ENCODE measurements at places on chromosomes 3 and 15. TPM values are rescaled to one million over a fixed set of nuclear protein-coding genes. Genes with fewer than 3 reads are reported as not detected.
A peak's percentile ranks its signal among the peaks of the same experiment; 100 is the strongest.

Gene BSN
- 1.1 TPM for polyA plus RNA-seq

Gene CPLX3
- polyA plus RNA-seq = not detected

Gene NPRL2
- polyA plus RNA-seq = 23.9 TPM

Gene MCF2L2
- 0.21 TPM for polyA plus RNA-seq

Gene GXYLT2
- 31.4 TPM for polyA plus RNA-seq

Gene CRTAP
- polyA plus RNA-seq = 176 TPM

Gene EFCAB12
- 0.10 TPM for polyA plus RNA-seq

Gene KIF23
- polyA plus RNA-seq = 21.2 TPM

Gene GRK7
- 0.07 TPM for polyA plus RNA-seq

Gene ZNF639
- 34.9 TPM for polyA plus RNA-seq

Gene CIP2A
- polyA plus RNA-seq = 9.7 TPM

Gene LSMEM2
- 25.7 TPM for polyA plus RNA-seq

Gene C3orf49
- 0.16 TPM for polyA plus RNA-seq

Gene HAUS2
- polyA plus RNA-seq = 13.3 TPM

Gene ZBED2
- not detected for polyA plus RNA-seq

Gene DUOX1
- 3.2 TPM for polyA plus RNA-seq

- no peak for DNase-seq
These were observed 57.5 kb upstream of the SETMAR start for GRCh38 chr3:4245671-4246070.

- DNase-seq = no peak
These were observed 397.9 kb downstream of the ZIC4 start for GRCh38 chr3:147008458-147008857.

DNA sequence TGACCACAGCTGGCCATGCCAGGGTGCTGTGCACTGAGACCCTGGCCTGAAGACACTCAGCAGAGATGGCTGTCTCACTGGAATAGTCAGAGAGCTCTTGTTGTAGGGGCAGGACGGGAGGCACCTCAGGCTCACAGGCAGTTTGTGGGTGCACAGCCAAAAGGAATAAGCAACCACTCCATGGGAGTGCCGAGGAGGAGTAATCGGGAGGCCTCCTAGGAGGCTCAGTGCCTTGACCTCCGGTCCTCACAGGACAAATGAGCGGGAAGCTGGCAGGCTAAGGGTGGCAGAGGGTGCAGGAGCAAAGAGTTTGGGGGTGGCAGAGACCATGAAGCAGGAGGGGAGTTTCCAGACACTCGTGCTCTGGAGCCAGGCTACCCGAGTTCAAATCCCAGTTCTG lies 81.7 kb downstream of the SMAD6 start:
- DNase-seq = no peak

GRCh38 chr3:100073714-100074307 lies 40.5 kb downstream of the FILIP1L start:
- DNase-seq = peak; percentile 96

DNA sequence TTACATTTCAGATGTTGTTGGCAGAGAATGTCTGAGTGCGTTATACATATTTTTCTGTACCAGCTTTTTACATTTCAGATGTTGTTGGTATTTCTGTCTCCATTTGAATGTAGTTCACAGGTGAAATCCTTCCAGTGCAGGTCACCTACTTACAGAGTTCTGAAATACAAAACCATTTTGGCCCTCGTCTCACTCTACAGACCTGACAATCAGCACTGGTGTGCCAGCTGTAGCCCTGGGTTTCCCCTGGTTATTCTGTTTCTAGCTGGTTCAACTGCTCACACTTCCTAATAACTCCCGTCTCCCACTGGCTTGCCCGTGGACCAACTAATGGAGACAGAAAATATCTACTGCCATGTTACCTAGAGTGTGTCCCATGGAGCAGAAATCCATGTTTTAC lies 87.5 kb upstream of the CDIN1 start:
- no peak for DNase-seq

- no peak for DNase-seq
These were observed 83.6 kb upstream of the CCDC39 start for GRCh38 chr3:180762866-180763265.

- no peak for DNase-seq
These were observed 692 bp downstream of the ZWILCH start for GRCh38 chr15:66505818-66506217.

- DNase-seq = peak; percentile 11
These were observed 1.4 kb downstream of the B4GALT4 start for GRCh38 chr3:119239206-119239820.

DNA sequence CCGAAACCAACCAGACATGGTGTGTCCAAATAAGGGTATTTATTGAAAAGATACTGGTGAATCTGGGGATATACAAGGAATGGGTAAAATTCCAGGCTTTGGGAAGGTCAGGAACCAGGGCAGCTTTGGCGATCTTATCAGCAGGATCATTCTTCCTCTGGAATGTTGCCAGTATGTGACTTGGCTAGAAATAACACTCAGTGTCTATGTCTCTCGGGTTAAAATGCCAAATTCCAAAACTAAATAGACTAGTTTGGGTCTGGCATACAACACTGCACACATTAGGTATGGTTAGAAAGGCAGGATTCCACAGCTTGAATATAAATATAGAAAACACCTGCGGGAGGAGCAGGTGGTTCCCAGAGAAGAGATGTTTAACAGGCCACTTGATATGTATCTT lies 220.2 kb upstream of the CD96 start:
- peak; percentile 14 for DNase-seq

DNA sequence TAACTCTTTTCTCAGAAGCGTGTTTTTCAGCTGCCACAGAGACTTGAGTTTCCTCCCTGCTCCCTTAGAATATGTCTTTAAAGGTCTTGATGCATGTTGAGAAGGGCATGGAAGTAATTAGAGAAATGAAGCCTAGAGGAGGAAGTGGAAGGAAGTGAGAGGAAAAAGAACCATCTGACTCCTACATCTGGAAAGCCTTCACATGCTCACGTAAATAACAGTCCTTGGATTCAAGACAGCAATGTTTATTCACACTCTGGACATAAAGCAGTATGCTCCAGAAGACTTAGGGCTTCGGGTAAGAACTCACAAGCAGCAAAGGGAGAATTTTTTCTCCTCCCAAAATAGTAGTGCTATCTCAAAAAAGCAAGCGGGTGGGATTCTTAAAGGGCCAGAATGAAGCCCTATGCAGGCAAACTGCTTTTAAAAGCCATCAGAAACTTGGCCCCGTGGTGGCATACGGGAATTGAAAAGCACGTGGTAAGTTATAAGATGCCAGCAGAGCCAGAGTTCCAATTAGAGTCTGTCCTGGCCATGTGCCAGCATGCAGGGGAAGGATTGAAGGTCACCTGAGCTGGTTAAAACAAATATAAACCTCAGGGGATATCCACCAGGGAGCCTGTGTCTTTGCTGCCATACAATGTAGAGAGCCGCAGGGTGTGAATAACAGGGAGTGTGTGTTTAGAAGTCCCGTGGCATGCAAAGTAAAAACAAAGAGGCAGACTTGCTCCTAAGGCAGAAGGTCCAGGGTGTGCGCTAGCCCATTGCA lies 380.8 kb upstream of the NDN start:
- DNase-seq = peak; percentile 72

DNA sequence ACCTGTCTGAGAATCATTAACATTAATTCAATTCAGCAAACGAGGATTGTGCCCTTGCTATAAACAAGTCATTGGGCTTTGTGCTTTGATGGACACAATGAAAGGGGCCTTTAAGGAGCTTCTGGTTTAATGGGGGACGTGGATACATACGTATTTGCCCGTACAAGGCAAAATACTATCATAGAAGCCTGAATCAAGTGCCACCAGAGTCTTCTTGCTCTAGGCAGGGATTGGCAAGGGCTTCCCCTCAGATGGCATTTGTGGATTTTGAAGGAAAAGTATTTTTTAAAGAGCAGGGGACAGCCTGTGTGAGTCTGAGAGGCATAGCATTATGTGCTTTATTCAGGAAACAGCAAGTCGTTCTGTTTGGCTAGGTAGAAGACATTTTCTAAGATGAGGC lies 83.7 kb upstream of the NEDD4 start:
- DNase-seq = no peak

GRCh38 chr3:14568269-14568668 lies 28.1 kb upstream of the GRIP2 start:
- no peak for DNase-seq

GRCh38 chr3:139292711-139293664 lies 50.8 kb upstream of the MRPS22 start:
- DNase-seq = no peak

GRCh38 chr3:8301977-8302735 lies 199.5 kb upstream of the LMCD1 start:
- peak; percentile 80 for DNase-seq

DNA sequence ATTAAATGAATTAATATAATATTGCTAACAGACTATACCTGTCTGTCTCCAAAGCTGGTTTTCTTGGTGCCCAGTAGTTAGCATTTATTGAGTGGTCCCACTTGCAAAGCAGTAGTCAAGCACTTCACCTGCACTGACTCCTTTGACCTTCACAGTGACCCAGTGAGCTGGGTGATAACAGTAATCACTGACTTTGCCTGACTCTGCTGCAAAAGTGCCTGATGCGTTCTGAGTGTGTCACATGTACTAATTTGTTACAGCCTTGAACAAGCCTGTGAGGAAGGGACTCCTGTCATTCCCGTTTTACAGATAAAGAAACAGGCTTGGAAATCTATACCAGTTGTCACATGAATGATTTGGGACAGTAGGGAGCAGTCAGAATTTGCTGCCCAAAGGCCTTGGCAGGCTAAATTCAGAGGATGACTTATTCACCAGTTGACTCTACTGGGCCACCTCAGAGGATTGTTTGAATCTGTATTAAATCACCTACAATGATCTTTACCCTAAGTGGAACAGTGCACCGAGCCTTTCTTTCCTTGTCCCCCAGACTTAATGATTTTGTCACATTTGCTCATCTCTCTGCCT lies 116.6 kb upstream of the PLXNA1 start:
- no peak for DNase-seq

GRCh38 chr15:37652646-37653417 lies 281.6 kb upstream of the TMCO5A start:
- no peak for DNase-seq

DNA sequence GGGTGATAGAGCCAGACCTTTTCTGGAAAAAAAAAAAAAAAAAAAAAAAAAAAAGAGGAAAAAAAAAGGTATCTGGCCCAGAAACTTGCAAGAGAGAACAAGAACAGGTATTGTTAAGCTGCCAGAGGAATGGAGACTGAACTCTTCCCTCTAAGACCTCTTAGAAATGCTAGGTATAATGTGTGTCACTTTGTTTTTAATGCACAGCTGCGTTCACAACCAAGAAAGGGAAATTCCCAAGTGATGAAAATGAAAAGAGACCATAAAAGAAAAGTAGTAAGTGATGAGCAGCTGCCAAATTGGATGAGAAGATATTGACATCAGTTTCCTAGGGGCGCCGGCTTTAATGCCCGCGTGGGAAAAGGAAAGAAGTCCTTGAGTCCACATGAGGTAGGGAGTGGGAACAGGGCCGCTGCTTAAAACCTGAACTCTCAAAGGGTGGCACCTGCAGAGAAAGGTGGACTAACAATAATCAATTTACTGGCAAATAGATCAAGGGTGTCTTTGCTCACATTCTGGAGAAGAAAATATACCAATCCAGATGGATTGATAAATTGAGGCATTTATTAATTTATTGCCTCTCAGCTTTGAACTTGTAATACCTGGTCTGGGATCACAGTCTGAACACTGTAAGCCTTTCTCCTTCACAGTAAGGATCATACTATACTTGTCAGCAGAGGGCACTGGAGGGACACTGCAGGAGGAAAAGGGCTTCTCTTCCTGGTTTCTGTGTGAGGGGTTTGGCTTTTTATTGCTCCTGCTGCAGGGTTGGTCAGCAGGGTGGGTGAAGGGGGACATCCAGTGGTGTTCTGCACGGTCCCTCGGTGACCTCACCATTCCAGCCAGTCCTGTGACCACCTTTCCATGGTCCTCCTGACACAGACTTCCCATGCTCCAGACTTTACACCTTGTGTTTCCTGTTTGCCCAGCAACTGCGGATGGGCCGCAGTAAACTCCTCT lies 131.6 kb downstream of the AQP9 start:
- DNase-seq = peak; percentile 69

DNA sequence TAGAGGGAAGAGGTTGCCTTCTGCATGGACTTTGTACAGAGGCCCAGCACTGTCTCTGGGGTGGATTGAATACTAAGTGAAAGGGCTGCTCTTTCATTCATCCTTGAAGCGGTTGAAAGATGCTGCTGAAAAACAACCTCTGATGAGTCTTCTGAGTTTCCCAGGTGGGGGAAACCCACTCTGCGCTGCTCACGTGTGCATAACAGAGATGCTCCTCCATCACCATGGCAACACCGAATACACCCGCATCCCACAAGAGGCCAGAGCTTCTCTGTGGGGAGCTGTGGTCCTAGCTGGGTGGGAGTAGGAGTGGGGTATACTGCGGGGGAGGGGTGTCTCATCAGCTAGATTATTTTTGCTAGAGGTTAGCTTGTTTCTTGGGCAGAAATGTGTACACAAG lies 6.1 kb upstream of the SYN2 start:
- DNase-seq = no peak

DNA sequence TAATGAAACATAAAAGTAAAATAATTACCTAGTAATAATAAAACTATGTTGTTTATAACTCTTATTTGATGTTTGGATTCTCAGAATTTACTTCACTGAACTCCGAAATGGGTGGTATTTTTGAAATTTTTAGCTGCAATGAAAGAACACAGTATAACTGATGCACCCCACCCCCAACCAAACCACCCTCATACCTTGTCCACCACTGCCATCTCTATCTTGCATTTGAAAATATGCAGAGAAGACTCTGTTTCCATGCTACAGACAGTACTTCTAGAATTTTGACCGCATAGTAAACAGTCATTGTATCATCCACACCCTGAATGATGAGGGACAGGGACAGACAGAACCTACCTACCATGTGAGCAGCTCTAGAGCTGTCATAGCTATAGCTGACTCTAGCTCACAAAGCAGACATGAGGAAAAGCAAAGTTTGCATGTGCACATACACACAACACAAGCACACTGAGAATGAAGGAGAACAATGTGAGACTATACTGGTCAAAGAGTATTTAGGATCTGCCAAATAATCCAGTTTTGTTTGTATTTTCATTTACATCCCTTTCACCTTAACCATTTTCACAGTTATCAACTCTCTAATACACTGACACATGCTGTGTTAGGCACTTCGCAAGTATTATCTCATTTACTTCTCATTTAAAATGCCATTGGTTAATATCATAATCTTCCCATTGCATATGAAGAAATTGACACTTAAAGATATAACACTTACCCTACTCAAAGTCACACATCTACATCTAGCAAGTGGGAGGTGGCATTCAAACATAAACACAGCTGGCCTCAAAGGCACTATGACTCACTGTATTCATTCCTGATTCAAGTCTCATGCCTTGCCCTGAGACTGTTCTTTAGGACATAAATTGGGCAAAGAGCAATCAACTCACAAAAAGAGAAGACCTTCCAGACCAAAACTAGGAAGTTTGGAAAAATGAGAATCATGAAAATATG lies 1014.7 kb upstream of the CFAP20DC start:
- no peak for DNase-seq

GRCh38 chr3:107797586-107797985 lies 274.8 kb downstream of the BBX start:
- DNase-seq = no peak

DNA sequence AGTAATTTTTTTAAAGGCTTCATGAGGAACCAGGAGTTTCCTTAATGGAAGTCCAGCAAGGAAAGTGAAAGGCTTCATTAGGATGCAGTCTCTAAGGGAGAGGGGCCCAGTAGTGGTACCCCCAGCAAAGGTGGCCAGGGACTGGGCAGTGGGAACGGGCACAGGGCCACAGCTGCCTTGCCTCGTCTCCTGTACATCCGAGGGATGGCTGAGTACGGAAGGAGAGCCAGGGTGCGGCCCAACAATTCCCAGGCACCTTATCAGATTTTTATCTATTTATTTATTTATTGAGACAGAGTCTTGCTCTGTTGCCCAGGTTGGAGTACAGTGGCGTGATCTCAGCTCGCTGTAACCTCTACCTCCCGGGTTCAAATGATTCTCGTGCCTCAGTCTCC lies 14.5 kb downstream of the SEMA3G start:
- DNase-seq = no peak

Measured in muscle of leg (tissue), 16 donors.